Naive thymus-derived CD4-positive, alpha-beta T cell (primary cell): ENCODE measurements at places on chromosomes 5 and 9.
A peak's percentile ranks its signal among the peaks of the same experiment; 100 is the strongest.

GRCh38 chr5:42564689-42565356, 141.6 kb downstream of the GHR start:
- no peak for DNase-seq

GRCh38 chr5:141855265-141856036, 22.8 kb downstream of the PCDH1 start:
- no peak for DNase-seq

GRCh38 chr9:112642126-112642525, 75.8 kb downstream of the INIP start:
- no peak for DNase-seq

GRCh38 chr5:123423278-123424149, at the start of gene CEP120:
TSS of gene CEP120 (minus strand) at chr5:123423403. CDS start at chr5:123422998, 405 bp downstream.
- peak; percentile 98 for DNase-seq

- DNase-seq = no peak
Observed at GRCh38 chr5:78473751-78474150, 113.3 kb downstream of the SCAMP1 start.

DNA sequence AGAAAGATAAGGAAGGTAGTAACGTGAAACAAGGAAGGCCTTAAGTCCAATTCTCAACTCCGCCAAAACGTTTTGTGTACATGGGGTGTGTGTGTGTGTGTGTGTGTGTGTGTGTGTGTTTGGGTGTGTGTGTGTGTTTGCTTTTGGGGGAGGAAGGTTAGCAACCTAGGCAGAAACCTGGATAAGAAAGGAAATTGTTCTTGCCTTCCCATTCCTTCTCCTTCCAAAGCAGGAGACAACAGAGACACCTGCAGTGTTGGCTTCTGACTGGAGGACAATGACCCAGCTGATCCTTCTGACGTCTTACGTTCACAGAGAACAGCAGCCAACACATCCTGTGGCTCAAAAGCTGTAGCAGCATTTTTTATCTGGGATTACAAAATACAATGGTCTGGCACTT, 4.1 kb upstream of the CCNG1 start:
- no peak for DNase-seq
